GM13977 (cell line): ENCODE measurements at places on chromosomes 1 and 21.
A peak's percentile ranks its signal among the peaks of the same experiment; 100 is the strongest.

- peak; percentile 59 for DNase-seq
Observed at GRCh38 chr1:34928699-34929496, 552 bp downstream of the DLGAP3 start.

- no peak for DNase-seq
Observed at GRCh38 chr1:76105372-76105771, 30.8 kb downstream of the ST6GALNAC3 start.

- no peak for DNase-seq
Observed at GRCh38 chr1:188497020-188497419, 1668.3 kb downstream of the PLA2G4A start.

GRCh38 chr1:65440915-65441314, 20.4 kb downstream of the LEPR start:
- no peak for DNase-seq

GRCh38 chr1:72284084-72284347, 1.7 kb upstream of the NEGR1 start:
- no peak for DNase-seq

GRCh38 chr1:215731699-215732098, 164.6 kb downstream of the KCTD3 start:
- DNase-seq, result no peak

DNA sequence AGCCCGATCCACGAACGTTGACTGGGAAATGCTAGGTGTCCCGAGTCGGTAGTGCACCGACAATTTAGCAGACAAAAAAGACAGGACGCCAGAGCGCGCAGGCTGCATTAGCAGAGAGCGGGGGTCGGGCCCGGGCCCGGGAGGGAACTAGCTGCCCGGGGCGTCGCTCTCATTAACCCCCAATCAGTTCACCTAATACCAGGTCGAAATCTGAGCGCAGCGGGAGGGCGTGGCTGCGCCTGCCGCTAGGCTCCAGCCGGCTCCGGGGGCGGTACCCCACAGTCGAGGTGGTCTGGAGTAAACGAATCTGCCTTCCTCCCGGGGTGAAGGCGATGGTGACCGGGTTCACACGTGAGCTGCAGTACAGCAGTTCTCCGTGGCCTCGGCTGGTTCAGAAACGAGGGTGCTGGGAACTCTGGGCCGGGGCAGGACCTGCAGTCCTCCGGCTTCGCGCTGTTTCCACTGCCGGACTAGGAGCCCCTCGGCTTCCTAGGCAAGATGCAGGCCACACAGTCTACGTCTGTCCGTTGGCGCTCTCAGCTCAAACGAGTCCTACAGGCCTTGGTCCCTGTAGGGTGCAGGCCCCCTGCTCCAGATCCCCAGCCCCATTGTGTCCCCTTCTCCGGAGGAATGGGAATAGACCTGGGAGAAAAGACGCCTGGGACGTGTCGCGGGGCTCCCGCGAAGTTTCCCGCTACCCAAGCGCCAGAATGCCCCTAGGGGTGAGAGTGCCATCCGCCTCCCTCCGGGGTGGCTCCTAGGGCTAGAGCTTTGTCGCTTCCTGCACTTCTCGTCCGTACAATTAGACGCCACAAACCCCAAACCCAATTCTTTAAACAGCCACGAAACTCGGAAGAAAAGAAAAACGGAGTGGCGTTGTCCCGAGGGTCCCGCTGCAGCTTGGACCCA, 2.0 kb downstream of the GFI1 start:
- DNase-seq, result peak; percentile 69
